ENCODE measurements at places on chromosomes 6 and 20.

- DNase-seq = no peak
Measured at GRCh38 chr20:55668631-55669030, 336.7 kb downstream of the CBLN4 start.

DNA sequence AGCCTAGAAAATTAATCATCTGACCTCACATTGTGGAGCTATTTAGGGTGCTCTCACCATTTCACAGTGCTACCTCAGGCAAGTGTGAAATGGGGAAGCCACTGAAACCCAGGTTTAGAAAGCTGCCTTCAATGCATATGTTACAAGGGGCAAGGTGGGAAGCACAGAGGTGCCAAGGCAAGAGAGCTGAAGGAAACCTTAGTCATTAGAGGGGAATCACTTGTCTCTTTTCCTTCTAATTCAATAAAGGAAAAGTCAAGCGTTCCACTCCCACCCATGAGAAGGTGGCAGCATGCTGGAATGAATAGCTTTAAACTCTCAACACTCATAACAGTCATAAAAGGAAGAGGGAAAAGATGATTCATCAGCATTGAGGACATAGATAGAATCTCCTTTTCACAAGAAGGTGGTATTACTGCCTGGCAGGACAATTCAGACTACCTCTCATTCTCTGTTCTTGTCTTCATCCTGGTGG is 251.9 kb upstream of the IRAK1BP1 start:
- no peak for DNase-seq

DNA sequence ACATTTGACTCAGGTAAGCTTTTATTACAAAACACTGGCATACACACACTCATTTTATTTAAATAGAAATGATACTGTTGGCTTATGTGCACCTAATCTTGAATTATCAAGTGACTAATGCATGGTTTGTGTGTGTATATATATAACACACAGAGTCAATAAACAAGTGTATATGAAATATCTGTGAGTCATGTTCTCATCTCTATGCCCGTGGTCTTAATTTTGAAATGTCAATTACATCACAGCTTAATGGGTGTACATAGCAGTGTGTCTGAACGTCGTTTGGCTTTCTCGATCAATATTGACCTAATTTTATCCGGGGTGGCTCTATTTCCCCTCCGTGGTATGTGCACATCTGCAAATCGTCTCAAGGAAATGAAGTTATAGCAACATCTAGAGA is 104.0 kb upstream of the ZFP64 start:
- DNase-seq = no peak

DNA sequence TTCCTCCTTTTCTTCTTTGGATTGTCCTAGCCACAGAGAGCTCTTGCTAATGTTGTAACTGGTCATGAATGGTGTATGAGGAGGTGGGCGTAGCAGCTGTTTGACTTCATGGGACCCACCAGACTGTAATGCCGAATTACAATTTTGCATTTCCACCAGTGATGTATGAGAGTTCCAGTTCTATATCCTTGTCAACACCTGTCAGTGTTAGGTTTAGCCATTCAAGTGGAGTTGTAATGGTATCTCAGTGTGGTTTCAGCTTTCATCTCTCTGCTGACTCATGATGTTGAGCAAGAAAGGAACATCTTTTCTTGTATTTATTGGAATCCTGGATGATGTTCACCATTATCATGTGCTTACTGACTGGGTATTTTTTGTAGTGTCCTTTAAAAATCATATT is 5.1 kb downstream of the IGF2R start:
- DNase-seq = no peak

DNA sequence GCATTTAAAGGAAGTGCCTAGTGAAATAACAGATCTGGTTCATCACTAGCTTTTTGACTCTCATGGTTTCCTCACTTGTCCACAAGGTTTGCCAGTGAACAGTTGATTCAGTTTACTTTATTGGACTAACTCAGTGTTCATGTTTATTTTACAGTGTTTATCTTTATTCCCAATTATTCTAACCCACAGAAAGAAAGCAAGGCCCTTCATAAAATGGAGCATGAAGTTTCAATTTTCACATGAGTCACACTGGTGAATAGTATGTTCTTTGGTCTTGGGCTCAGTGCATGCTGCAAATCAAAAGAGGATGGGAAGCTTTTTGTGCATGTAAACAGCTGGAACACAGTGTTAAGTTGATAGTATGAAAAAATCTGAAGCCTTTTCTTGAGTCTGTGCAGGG is 217.6 kb upstream of the HDDC2 start:
- no peak for DNase-seq

GRCh38 chr20:417801-418342 is 9.8 kb downstream of the RBCK1 start:
- no peak for DNase-seq

DNA sequence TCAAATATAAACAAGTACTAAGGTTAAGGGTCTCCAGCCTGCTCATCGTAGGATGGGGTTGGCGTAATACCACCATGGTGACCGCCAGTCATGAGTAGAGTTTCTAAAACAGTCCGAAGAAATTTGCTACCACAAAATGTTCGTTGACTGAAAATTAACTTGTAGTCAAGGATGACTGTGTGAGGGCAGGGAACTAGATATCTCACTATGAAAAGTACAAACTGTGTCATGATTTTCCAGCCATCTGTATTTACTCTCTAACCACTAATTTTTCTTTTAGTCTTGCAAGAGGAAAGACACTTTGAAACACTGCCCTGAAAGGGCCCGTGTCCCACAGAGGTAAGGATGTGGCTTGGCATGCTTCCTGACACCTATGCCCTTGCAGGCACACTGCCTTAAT is 99.7 kb downstream of the IRF4 start:
- DNase-seq = peak; percentile 84

DNA sequence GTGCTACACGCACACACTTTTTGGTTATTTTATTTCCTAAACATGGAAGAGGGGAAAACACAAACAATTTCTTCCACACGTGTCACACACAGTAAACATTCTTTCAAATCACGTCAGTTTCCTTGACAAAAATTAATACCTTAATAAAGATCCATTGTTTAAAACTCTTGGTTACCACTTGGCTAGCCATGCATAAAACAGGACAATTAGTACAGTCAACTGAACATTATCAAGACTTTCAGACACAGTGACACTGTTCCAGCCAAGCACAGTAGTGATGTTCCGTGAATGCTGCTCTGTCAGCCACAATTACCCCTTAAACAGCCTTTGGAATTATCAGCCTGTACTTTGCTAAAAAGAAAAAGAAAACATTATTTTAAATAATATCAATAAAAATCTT is 50.8 kb downstream of the GMDS start:
- DNase-seq = no peak
